ENCODE measurements at places on chromosomes 1 and 21.
A peak's percentile ranks its signal among the peaks of the same experiment; 100 is the strongest.

GRCh38 chr21:28018741-28019669, 973.7 kb downstream of the LTN1 start:
- no peak for DNase-seq

DNA sequence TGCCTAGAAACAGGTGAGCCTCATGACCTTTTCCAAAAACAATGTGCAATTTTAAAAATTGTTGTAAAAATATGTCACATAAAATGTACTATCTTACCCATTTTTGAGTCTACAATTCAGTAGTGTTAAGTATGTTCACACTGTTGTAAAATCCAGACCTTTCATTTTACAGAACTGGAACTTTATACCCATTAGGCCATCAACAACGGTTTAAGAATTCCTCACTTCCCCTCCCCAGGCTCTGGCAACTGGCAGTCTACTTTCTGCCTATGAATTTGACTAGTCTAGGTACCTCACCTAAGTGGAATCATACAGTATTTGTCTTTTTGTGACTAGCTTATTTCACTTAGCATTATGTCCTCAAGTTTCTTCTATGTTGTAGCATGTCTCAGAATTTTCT, 8.6 kb downstream of the CTSE start:
- no peak for DNase-seq

- DNase-seq = no peak
Measured at GRCh38 chr21:28069450-28069923, 923.2 kb downstream of the LTN1 start.

- no peak for DNase-seq
Measured at GRCh38 chr1:10399444-10399941, 629 bp downstream of the PGD start.

- no peak for DNase-seq
Measured at GRCh38 chr21:44800971-44801467, 601 bp downstream of the UBE2G2 start.

- DNase-seq = peak; percentile 39
Measured at GRCh38 chr1:160954158-160955104, at the start of gene ITLN2. Gene ITLN2 (minus strand): TSS chr1:160954809. CDS start chr1:160954741, 68 bp downstream.

DNA sequence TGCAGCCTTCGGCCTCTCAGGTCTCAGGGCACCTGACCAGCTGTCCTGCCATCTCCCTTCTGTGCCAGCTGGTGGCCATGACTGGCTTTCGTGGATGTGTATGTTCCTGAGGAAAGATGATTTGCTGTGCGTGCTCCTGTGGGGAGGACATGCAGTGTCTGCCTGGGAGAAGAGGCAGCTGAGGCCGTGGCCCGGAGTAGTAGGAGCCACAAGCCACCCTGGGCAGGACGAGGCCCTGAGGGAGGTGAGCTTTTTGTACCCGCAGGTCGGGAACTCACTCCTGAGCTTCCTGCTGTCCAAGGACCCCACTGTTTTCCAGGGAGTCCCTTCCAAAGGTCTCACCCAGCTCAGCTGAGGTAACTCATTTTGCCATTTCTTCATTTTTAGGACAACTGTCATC, 58.5 kb downstream of the PIK3CD start:
- no peak for DNase-seq

DNA sequence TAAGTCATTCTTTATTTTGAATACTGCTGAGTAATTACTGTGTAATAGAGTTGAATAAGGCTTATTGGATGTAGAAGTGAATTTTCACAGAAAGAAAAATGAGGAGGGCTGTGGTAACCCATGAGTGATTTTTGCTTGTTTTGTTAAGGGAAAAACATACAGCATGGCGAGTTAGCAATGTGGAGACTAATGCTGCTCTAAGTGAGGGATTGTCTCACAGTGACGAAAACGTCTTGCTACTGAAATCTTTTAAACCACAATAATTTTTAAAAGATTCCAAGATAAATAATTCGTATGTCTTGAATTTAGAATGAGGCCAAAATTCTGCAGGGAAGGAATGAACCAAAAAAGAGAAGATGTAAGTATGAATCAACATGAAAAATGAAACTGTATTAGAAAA, 16.2 kb upstream of the PLA2G4A start:
- no peak for DNase-seq

DNA sequence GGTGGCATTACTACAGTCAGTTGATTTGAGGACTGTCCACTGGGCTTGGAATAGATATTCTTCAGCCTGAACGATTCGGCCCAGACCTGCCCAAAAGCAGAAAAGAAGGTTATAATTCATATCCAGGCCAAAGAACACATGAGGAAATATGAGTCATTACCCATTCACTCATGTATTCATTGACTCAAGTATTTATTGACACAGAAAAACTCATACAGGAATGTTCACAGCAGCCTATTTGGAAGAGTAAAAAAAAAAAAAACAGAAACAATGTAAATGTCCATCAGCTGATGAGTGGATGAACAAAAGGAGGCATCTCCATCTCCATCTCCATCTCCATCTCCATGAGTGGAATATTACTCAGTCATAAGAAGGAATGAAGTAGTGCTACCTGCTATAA, 15.9 kb downstream of the ZMYND12 start:
- DNase-seq = no peak

DNA sequence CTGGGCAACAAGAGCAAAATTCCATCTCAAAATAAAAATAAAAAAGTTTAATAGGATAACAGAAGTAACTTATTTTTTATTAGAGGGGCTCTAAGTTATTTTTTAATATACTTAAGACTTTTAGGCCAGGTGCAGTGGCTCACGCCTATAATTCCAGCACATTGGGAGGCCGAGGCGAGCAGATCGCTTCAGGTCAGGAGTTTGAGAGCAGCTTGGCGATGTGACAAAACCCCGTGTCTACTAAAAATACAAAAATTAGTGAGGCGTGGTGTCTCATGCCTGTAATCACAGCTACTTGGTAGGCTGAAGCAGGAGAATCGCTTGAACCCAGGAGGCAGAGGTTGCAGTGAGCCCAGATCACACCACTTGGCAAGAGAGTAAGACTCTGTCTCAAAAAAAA, 180.5 kb upstream of the NR5A2 start:
- DNase-seq = no peak

DNA sequence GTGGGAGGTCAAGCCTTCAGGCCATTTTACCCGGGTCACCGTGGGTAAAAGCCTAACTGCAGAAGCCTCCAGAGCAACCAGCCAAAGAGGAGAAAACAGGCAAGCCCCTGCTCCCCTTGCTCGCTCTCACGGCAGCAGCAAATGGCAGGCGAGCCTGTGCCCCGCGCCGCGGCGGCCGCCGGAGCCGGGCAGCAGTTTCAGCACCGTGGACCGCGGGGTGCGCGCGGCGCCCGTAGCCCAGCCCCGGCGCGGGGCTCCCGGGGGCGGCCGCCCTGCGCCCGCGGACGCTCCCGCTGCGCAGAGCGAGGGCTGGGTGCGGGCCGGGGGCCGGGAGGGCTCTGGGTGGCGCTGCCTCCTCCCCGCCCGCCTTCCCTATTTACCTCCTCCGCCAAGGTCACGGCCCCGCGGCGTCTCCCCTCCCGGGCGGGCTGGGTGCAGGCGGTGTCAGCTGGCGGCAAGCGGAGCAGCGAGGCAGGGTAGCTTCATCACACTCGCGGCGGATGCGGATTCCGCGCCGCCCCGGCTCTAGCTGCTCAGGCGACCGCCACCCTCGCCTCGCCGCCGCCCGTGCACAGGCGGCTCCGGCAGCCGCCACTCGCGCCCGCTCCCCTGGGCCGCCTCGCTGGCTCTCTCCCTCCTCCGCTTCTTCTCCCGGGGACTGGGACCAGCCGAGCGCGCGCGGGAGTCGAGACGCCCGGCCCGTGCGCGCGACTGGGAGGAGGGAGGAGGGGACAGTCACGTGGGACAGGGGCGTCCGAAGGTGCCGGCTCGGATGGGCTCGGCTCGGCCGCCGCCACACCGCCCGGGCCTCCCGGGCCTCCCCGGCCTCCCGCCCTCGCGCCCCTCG, at the start of gene RGS7:
TSS of gene RGS7 (minus strand) at position 687 of the 847 bp plus-strand sequence.
- DNase-seq = no peak

- no peak for DNase-seq
Measured at GRCh38 chr1:36981771-36982622, 52.3 kb downstream of the GRIK3 start.

- DNase-seq = no peak
Measured at GRCh38 chr1:56229186-56229585, 350.2 kb downstream of the PLPP3 start.

- no peak for DNase-seq
Measured at GRCh38 chr1:38783640-38784229, 75.8 kb downstream of the RRAGC start.

GRCh38 chr1:242530761-242531160, 6.3 kb upstream of the PLD5 start:
- DNase-seq = no peak

GRCh38 chr1:40754201-40754600, 29.4 kb upstream of the KCNQ4 start:
- DNase-seq = no peak

GRCh38 chr21:36115138-36115730, 19.6 kb upstream of the CBR3 start:
- no peak for DNase-seq

DNA sequence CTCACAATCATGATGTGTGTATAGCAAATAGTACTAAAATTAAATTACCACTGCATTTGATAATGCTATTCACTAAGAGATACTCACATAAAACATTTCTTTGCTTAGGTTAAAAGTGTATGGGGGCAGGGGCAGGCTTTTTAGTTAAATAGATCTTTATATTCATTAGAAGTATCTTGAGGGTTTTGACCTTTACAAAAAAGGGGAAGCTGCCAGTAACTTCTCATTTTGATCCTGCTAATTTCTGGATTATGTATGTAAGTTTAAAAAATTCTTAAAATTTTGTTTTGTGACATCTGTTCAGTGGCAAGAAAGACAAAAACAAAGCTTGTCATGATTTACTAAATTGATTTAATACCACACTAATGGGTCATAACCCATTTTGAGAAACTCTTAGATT, 45.8 kb upstream of the S1PR1 start:
- no peak for DNase-seq

DNA sequence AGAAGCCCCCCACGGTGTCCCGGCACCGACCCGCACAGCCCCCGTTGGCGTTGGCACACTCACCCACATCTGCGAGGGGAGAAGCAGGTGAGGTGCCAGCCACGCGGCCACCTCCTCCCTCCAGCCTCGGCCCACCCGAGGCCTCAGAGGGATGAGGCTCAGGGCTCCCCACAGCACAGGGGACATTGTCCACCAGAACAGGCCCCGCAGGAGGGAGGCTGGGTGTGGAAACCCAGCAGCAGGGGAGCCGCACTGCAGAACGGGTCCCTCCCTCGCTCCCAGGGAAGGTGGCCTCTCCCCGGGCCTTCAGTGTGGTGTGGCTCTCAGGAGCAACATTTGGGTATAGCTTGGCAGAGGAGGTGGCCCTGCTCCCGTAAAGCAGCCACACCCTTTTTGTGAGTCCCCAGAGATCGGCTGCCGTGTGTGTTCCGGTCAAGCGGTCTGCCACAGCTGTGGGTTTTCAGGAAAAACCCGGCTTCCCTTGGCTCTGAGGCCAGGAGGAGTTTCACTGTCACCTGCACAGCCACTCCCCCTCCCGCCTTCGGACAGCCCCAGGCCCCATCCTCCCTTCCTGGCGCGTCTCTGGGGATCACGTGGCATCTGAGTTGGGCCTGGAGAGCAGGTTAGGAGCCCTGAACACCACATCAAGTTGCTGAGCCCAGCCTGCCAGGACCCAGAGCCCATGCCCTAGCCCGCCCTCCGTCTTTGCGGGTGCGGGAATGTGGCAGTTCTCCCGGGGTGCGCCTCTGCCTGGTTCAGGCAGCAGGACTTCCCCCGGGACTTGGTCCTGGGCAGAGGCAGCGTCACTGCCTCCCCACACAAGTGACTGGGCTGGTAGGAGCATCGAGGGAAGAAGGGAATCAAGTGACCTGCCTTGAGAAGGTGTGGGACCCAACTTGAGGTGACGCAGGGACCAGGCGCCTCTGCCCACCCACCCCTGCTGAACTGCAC, 64.0 kb downstream of the MEGF6 start:
- DNase-seq = no peak

DNA sequence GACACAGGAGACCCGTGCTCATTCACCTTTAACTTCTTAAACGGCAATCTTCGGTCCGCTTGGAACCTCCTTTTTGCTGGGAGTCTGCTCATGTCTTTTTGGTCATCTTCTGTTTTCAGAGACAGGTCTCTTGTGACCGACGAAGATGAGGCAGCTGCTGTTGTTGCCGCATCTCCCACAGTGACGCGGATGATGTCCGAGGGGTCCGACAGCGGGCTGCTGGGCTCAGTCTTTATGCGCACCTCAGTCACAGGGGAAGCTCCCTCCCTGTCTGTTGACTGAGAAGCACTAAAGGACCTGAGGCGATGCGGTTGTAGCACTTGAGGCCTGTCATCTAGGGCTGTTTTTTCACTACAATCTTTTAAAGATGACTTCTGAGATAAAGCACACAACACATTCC, 17.6 kb downstream of the ZBTB21 start:
- no peak for DNase-seq

GRCh38 chr1:248913933-248914332, 7.9 kb downstream of the PGBD2 start:
- DNase-seq = no peak

GRCh38 chr1:26112407-26112775, 767 bp downstream of the PDIK1L start:
- no peak for DNase-seq

GRCh38 chr1:164755690-164756089, 196.7 kb downstream of the PBX1 start:
- no peak for DNase-seq

GRCh38 chr21:17461014-17461413, 51.8 kb upstream of the CXADR start:
- DNase-seq = no peak

DNA sequence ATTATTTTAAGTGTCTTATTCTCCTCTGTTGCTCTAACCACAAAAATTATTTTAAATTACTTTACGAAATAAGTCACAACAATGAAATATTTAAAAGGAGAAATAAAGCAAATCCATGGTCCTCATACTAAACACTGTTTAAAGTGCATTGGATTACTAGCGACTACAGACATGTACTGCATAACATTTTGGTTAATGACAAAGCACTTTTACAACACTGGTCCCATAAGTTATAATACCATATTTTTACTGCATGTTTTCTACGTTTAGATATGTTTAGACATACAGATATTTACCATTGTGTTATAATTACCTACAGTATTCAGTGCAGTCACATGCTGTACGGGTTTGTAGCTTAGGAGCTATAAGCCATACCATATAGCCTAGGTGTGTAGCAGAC, 30.2 kb downstream of the VAMP4 start:
- no peak for DNase-seq

GRCh38 chr1:63326473-63327380, 4.4 kb downstream of the FOXD3 start:
- no peak for DNase-seq

- no peak for DNase-seq
Measured at GRCh38 chr1:178358456-178358855, 138.3 kb downstream of the CLEC20A start.

All from activated CD8-positive, alpha-beta memory T cell treated with anti-CD3 and anti-CD28 coated beads, Interleukin-2, amount 50 U/mL, for 4 hours (primary cell).